ENCODE measurements at places on chromosomes 11 and 22. TPM values are rescaled to one million over a fixed set of nuclear protein-coding genes. Genes with fewer than 3 reads are reported as not detected.
A peak's percentile ranks its signal among the peaks of the same experiment; 100 is the strongest.

DNA sequence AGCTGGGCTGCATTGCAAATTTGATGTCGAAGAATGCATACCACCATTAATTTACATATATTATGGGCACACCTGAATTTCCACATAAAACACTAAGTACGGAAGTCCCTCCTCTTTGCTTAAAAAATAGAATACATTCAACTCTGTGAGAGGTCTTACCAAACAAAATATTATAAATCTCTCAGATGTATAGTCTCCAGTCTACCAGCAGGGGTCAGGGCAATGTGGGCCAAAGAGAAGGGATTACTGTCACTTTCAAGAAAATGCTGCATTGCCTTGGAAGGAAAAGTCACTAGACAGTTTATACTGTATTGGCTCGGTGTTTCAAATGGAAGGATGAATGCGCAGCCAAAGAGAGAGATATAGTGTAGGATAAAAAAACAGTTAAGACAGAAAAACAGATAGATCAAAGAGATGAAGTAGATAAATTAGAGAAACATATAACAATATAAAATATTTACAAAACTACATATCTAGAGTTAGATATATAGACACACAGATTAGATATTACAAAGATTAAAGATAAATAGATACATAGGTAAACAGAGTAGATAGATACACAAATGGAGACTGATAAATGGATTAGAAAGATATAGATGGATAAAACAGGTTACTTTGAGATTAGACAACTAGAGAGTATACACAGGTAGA lies 20.9 kb downstream of the SERGEF start:
- DNase-seq: peak; percentile 46

- DNase-seq: no peak
Measured at GRCh38 chr11:15911377-15912044, 444.8 kb downstream of the SOX6 start.

GRCh38 chr11:62419314-62419929 lies 589 bp downstream of the SCGB1A1 start:
- no peak for DNase-seq

- DNase-seq: no peak
Measured at GRCh38 chr11:118168751-118169150, 7.7 kb downstream of the SCN2B start.

DNA sequence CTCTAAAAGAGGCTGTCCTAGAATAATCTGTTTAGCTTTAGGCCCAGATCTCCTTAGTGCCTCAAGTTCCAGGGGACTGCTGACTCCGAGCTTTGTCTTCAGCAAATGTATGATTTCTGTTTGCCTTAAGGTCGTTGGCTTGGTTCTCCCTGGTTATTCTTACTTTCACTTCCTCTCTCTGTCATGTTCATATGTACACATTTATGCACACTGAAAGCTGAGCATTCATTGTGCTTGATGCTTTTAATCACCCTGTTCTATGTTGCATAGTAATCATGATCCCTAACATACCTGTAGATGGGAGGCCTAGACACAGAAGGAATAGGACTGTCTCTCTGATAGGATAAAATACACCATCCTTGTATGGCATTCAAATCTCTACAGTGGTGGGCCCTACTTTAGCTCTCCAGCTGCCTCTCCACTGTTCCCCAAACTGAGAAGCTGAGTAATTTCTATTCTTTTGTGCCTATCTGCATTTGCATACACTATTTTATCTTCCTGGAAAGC lies 7.2 kb downstream of the PPFIBP2 start:
- DNase-seq: no peak

DNA sequence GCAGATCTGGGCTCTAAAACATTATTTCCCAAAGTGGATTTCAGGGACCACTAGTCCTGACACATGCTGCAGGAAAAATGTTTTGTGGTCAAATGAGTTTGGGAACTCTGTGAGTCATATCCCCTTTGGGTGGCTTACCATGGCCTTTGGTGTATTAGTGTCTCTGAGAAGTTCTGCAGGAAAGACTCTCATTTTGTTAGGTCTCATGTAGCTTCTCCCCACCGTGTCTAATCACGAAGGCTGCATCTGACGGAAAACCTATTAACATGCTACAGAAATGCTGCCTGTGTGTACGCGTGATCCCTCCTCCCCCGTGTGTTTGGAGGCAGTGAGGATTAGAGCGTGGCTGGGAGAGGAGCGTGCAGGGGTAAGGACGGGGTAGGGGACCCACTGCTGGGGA lies 191.7 kb downstream of the ST3GAL4 start:
- DNase-seq: peak; percentile 96

- DNase-seq: no peak
Measured at GRCh38 chr11:57126766-57127400, 54.9 kb upstream of the LRRC55 start.

Gene GCAT
- 23.4 TPM for total RNA-seq

Gene ADM
- 164 TPM for total RNA-seq

Gene DNAJB7
- not detected for total RNA-seq

Measured in LHCN-M2 (cell line).